Vein endothelial cell (primary cell): ENCODE measurements at places on chromosomes 6 and 20. TPM values are rescaled to one million over a fixed set of nuclear protein-coding genes. Genes with fewer than 3 reads are reported as not detected.

Gene MEI4
- total RNA-seq: under 0.01 TPM in 2 replicates

Gene MCM3
- total RNA-seq: 54.5 and 68.0 TPM in 2 replicates

Gene C2
- total RNA-seq: 0.65 TPM in 1 of 2 replicates, not detected in the other

Gene PRICKLE4
- 2.8 and 6.2 TPM in 2 replicates for total RNA-seq

Gene HAO1
- total RNA-seq: not detected in 2 replicates

Gene SLC17A3
- not detected in 2 replicates for total RNA-seq

Gene CRIP3
- total RNA-seq: not detected in 2 replicates

Gene TINAG
- not detected in 2 replicates for total RNA-seq

Gene BANF2
- not detected in 2 replicates for total RNA-seq

Gene SH3BGRL2
- 26.5 and 33.1 TPM in 2 replicates for total RNA-seq

Gene LY6G6D
- total RNA-seq: not detected in 2 replicates

Gene MYCT1
- total RNA-seq: 143 and 181 TPM in 2 replicates

Gene SLC22A1
- total RNA-seq: 0.19 and 0.65 TPM in 2 replicates

Gene LRRC1
- total RNA-seq: 27.2 and 27.4 TPM in 2 replicates

Gene SPTLC3
- total RNA-seq: 0.65 and 0.96 TPM in 2 replicates

Gene PLN
- not detected in 2 replicates for total RNA-seq

Gene UBE3D
- 5.6 and 6.9 TPM in 2 replicates for total RNA-seq

Gene HCK
- 0.33 TPM in 1 of 2 replicates, not detected in the other for total RNA-seq

Gene TENT5A
- total RNA-seq: 4.6 and 6.0 TPM in 2 replicates

Gene QRSL1
- total RNA-seq: 10.1 and 11.8 TPM in 2 replicates

Gene GABRR1
- 0.10 TPM in 1 of 2 replicates, not detected in the other for total RNA-seq

Gene PKHD1
- not detected in 2 replicates for total RNA-seq

Gene MCHR2
- not detected in 2 replicates for total RNA-seq

Gene GLP1R
- not detected in 2 replicates for total RNA-seq

Gene SLC35F1
- under 0.01 TPM in 1 of 2 replicates, not detected in the other for total RNA-seq

Gene SLC13A3
- under 0.01 and 0.65 TPM in 2 replicates for total RNA-seq

Gene CST2
- total RNA-seq: not detected in 2 replicates

Gene GRM4
- not detected in 2 replicates for total RNA-seq

Gene LTB
- total RNA-seq: 3.9 and 4.7 TPM in 2 replicates

Gene CD83
- 0.33 and 1.7 TPM in 2 replicates for total RNA-seq

Gene TRIM15
- not detected in 2 replicates for total RNA-seq

Gene CD93
- 215 and 490 TPM in 2 replicates for total RNA-seq

Gene SOX4
- total RNA-seq: 97.6 and 149 TPM in 2 replicates
